Hair follicular keratinocyte (primary cell): ENCODE measurements at places on chromosomes 7 and 10. TPM values are rescaled to one million over a fixed set of nuclear protein-coding genes. Genes with fewer than 3 reads are reported as not detected.

SFTPA1 gene
- not detected in 2 replicates for total RNA-seq

PTF1A gene
- total RNA-seq, result not detected in 2 replicates

NODAL gene
- 0.23 and 0.38 TPM in 2 replicates for total RNA-seq

AUTS2 gene
- 3.7 and 15.0 TPM in 2 replicates for total RNA-seq

EFCAB10 gene
- 0.38 and 2.0 TPM in 2 replicates for total RNA-seq

CLRN3 gene
- total RNA-seq, result not detected in 2 replicates

CREB5 gene
- total RNA-seq, result 4.4 and 7.0 TPM in 2 replicates

PRTFDC1 gene
- total RNA-seq, result 4.1 and 5.4 TPM in 2 replicates

PPP1R17 gene
- not detected in 2 replicates for total RNA-seq

PLAU gene
- total RNA-seq, result 292 and 758 TPM in 2 replicates

ABCA13 gene
- 0.46 and 0.62 TPM in 2 replicates for total RNA-seq

STYXL1 gene
- 53.4 and 78.9 TPM in 2 replicates for total RNA-seq

C10orf95 gene
- 3.2 and 7.7 TPM in 2 replicates for total RNA-seq

PHF14 gene
- total RNA-seq, result 15.9 and 29.4 TPM in 2 replicates

FEZF1 gene
- total RNA-seq, result not detected in 2 replicates

NPC1L1 gene
- not detected in 2 replicates for total RNA-seq

CALHM1 gene
- not detected in 2 replicates for total RNA-seq

BHLHA15 gene
- 1.2 and 3.3 TPM in 2 replicates for total RNA-seq

NET1 gene
- total RNA-seq, result 164 and 185 TPM in 2 replicates

FBXL13 gene
- 0.08 and 0.11 TPM in 2 replicates for total RNA-seq

CPA2 gene
- total RNA-seq, result 0.11 TPM in 1 of 2 replicates, not detected in the other

ADAMTS14 gene
- 0.19 TPM in 1 of 2 replicates, not detected in the other for total RNA-seq

FAM25C gene
- total RNA-seq, result 14.0 TPM in 1 of 2 replicates, not detected in the other

EN2 gene
- not detected in 2 replicates for total RNA-seq

OR2A12 gene
- total RNA-seq, result not detected in 2 replicates

CRYGN gene
- total RNA-seq, result not detected in 2 replicates

HTR5A gene
- not detected in 2 replicates for total RNA-seq

IL15RA gene
- total RNA-seq, result 7.6 and 9.8 TPM in 2 replicates
